H1 (cell line): ENCODE measurements at places on chromosomes 7 and 10.

GRCh38 chr10:117754770-117755658 is 212.5 kb downstream of the EMX2 start:
- H3K27me3 ChIP-seq, result no peaks in the 10 kb centered on the region
- H3K4me1 ChIP-seq, result peaks cover 5% of the 10 kb centered on the region; the same call in 1 of the 2 replicates
- no peaks in the 10 kb centered on the region for H3K36me3 ChIP-seq

GRCh38 chr10:118373786-118374185 is 31.7 kb upstream of the FAM204A start:
- no peaks in the 10 kb centered on the region for H3K36me3 ChIP-seq
- DNase-seq, result no peak
- H3K27me3 ChIP-seq, result no peaks in the 10 kb centered on the region
- H3K4me1 ChIP-seq, result no peaks in the 10 kb centered on the region

- no peak overlapping the region for H3K27ac ChIP-seq
- H3K27me3 ChIP-seq, result no peaks in the 10 kb centered on the region
- H3K36me3 ChIP-seq, result no peaks in the 10 kb centered on the region
- no peak for DNase-seq
- no peak overlapping the region for H3K4me3 ChIP-seq
- no peaks in the 10 kb centered on the region for H3K4me1 ChIP-seq
Observed at GRCh38 chr7:38245409-38245977, 27.9 kb downstream of the TARP start.

DNA sequence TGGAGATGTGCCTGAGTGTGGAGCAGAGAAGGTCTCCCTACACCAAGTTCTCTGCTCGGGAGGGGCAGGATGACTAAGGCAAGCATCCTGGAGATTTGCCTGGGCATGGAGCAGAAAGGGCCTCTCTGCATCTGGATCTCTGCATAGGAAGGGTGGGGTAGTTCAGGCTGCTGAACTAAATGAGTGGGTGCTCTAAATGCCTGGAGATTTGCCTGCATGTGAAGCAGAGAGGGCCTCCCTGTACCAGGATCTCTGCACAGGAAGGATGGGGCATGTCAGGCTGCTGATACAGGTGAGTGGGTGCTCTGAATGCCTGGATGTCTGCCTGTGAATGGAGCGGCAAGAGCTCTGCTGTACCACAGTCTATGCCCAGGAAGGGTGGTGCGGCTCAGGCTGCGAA is 680.7 kb downstream of the SUGCT start:
- no peaks in the 10 kb centered on the region for H3K4me1 ChIP-seq
- no peaks in the 10 kb centered on the region for H3K27me3 ChIP-seq
- no peak for DNase-seq
- H3K27ac ChIP-seq, result no peak overlapping the region
- H3K36me3 ChIP-seq, result no peaks in the 10 kb centered on the region

DNA sequence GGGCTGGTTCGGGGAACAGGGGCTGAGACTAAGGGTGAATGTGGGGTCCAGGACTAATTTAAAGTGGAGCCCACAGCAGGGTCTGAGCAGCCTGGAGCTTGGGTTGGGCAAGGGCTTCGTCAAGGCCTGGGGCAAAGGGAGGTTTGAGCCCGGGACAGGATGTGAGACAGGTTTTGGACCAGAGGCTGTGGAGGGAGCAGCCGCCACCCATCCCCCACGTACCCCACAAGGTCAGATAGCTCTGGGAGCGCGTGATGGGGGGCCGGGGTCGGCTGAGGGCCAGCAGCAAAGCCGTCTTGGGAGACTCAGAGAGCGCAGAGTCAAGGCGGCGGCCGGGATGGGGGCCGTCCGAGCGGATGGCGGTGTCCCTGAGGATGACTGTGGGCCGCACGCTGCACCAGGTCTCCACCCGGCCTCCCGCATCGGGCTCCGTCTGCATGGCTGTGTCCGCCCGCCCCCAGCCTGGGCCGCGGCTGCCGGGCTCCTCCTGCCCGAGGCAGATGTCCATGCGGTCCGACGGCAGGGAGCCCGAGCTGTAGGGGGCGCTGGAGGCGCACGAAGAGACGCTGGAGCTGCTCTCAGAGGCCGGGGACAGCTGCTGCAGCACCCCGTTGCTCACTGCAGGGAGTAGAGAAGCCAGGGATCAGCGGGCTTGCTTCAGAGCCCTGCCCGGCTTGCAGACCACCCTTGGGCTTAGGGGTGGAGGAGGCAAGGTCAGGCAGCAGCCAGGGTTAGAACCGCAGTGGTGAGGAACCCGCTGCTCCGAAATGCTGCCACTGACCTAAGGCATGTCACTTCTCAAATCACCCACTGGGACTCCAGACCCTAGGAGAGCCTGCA is 12.1 kb downstream of the PDZD7 start:
- peaks cover 10% of the 10 kb centered on the region for H3K4me1 ChIP-seq
- H3K36me3 ChIP-seq, result no peaks in the 10 kb centered on the region
- no peak overlapping the region for H3K27ac ChIP-seq
- peak; percentile 97 for DNase-seq

DNA sequence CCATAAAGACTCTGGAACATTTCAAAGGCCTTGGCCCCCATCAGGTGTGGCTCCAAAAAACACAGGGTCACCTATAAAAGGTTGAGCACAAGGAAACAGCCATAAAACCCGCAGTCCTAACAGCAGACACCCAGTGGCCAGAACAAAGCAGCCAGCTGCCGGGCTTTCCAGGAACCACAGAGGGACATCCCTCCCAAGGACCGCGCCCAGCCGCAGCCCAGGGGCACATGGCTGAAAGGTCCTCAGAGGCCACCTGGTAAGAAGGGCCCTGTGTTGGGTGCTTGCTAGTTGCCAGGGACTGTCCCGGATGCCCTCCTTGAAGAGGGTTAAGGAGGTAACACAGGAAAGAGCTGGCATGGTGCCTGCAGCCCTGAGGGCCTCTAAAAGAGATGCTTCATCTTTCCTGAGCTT is 32.7 kb downstream of the KCNMA1 start:
- H3K4me1 ChIP-seq, result peaks cover 1% of the 10 kb centered on the region; the same call in 1 of the 2 replicates
- DNase-seq, result no peak
- H3K27ac ChIP-seq, result no peak overlapping the region
- H3K27me3 ChIP-seq, result no peaks in the 10 kb centered on the region
- no peaks in the 10 kb centered on the region for H3K36me3 ChIP-seq

DNA sequence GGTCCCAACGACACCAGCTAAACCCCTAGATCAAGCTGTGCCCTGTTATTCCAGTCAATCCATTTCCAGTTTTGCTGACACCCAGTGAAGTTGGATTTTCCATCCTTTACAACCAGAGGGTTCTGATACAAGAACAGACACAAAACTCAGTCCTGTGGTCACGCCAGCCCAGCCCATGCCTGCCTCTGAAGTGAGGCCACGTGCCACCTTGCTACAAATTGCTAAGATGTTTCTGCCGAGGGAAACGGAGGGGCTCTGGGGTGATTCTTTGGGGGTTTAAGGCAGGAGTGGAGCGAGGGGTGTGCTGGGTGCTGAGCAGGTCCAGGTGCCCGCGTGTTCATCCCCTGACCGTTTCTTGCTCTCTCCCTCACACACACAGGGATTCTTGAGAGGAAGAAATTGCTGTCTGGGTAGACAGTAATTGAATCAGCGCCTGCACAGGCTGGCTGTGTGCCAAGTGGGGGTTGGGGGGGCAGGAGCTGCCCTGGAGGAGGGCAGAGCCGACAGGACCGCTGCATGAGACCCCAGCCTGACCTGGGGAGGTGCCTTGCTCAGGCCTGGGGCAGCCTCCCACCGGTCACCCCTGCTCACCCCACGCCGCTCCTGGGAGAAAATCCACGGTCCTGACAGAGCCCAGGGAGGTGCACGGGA is 38.1 kb downstream of the ADAP1 start:
- no peak for DNase-seq
- H3K4me1 ChIP-seq, result no peaks in the 10 kb centered on the region
- H3K27ac ChIP-seq, result no peak overlapping the region
- H3K4me3 ChIP-seq, result no peak overlapping the region
- H3K36me3 ChIP-seq, result no peaks in the 10 kb centered on the region
- H3K27me3 ChIP-seq, result no peaks in the 10 kb centered on the region

GRCh38 chr7:70638158-70639107 is 493.5 kb upstream of the GALNT17 start:
- H3K27ac ChIP-seq, result no peak overlapping the region
- no peaks in the 10 kb centered on the region for H3K27me3 ChIP-seq
- H3K4me1 ChIP-seq, result peaks cover 8% of the 10 kb centered on the region
- no peaks in the 10 kb centered on the region for H3K36me3 ChIP-seq
- H3K4me3 ChIP-seq, result no peak overlapping the region
- no peak for DNase-seq

- no peak overlapping the region for H3K4me3 ChIP-seq
- DNase-seq, result no peak
- no peaks in the 10 kb centered on the region for H3K27me3 ChIP-seq
- no peak overlapping the region for H3K27ac ChIP-seq
Observed at GRCh38 chr10:18066947-18067346, 73.3 kb upstream of the CACNB2 start.

GRCh38 chr10:124722798-124723783 is 21.1 kb downstream of the FAM53B start:
- no peaks in the 10 kb centered on the region for H3K36me3 ChIP-seq
- no peak for DNase-seq
- no peaks in the 10 kb centered on the region for H3K27me3 ChIP-seq
- H3K4me3 ChIP-seq, result no peak overlapping the region
- no peak overlapping the region for H3K27ac ChIP-seq
- H3K4me1 ChIP-seq, result peaks cover 1% of the 10 kb centered on the region; the same call in 1 of the 2 replicates

DNA sequence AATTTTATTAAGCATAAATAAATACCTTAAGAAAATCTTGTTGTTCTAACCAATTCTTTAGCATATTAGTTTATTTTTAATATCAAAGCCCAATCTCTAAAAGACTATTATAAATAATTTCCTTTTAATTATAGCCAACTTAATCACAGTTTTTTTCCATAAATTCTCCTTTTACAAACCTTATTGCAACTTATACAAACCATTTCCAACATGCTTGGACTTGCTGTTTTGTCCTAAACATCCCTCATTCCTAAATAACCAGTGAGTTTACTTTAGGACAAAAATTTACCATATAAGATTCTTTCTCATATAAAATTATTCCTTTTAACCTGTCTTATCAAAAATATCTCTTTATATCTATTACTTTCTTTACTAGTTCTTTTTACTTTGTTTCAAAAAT is 25.2 kb upstream of the LSM8 start:
- H3K4me3 ChIP-seq, result no peak overlapping the region
- no peaks in the 10 kb centered on the region for H3K4me1 ChIP-seq
- no peak overlapping the region for H3K27ac ChIP-seq
- no peaks in the 10 kb centered on the region; the same call in 1 of the 2 replicates for H3K36me3 ChIP-seq

GRCh38 chr7:146057958-146058357 is 58.6 kb upstream of the CNTNAP2 start:
- H3K36me3 ChIP-seq, result no peaks in the 10 kb centered on the region
- H3K27ac ChIP-seq, result no peak overlapping the region
- no peaks in the 10 kb centered on the region for H3K4me1 ChIP-seq
- DNase-seq, result no peak
- H3K27me3 ChIP-seq, result no peaks in the 10 kb centered on the region
- no peak overlapping the region for H3K4me3 ChIP-seq

DNA sequence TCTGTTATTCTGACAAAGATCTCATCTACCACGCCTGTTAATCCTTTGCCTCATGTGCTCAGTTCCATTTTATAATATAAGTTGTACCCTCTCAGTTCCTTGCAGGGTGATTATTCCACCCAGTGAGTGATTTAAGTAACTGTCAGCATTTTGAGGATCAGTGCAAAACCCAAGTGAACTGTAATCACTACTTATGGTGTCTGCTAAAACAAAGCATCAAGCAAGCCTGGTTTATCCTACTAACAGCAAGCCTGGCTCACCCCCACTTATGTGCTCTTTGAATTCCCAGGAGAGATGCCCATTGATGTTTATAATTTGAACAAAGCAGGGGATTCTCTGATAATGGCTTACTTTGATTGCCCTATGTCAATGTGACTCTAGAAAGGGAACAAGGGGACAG is 186.8 kb upstream of the LRGUK start:
- H3K27me3 ChIP-seq, result no peaks in the 10 kb centered on the region
- H3K27ac ChIP-seq, result no peak overlapping the region
- H3K4me1 ChIP-seq, result peaks cover 4% of the 10 kb centered on the region
- DNase-seq, result no peak

DNA sequence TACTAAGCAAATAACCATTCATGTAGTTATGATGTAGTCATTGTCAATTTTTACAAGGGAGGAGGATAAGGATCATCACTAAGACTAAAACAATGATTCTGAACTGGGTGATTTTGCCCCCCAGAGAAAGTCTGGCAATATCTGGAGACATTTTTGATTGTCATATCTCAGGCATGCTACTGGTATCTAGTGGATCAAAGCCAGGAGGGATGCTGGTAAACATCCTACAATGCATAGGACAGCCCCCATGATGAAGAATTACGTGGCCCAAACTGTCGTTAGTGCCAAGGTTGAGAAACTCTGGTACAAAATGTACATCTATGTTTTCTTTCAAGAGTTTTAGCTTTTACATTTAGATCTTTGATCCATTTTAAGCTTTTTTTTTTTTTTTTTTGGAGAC is 57.3 kb downstream of the GBF1 start:
- H3K4me3 ChIP-seq, result no peak overlapping the region
- H3K27me3 ChIP-seq, result no peaks in the 10 kb centered on the region
- no peak overlapping the region for H3K27ac ChIP-seq
- H3K36me3 ChIP-seq, result no peaks in the 10 kb centered on the region
- H3K4me1 ChIP-seq, result no peaks in the 10 kb centered on the region

- no peaks in the 10 kb centered on the region for H3K27me3 ChIP-seq
- 0 out of 2 replicates have a peak overlapping the region, but pooled peaks have one; percentile 15 for H3K27ac ChIP-seq
Observed at GRCh38 chr10:71266147-71266917, 52.7 kb upstream of the SLC29A3 start.

DNA sequence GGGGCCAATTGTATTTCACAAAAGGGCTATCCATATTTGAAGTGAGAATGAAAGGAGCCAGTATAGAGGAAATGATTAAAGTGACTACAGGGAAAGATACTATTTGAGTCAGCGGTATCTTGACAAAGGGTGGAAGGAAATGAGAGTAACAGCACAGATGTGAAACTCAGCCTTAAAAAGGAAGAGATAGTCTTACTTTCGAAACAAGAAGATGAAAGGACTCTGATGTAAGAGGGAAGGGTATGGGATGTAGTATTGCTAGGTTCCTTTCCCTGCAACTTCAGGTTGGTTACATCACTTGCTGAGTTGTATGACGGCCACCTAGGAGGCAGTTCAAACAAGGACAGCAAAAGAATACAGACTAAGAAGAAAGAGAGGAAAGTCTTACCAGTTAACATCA is 13.7 kb downstream of the CISD1 start:
- no peaks in the 10 kb centered on the region for H3K4me1 ChIP-seq
- no peaks in the 10 kb centered on the region for H3K27me3 ChIP-seq
- no peak for DNase-seq
- H3K4me3 ChIP-seq, result no peak overlapping the region
- H3K27ac ChIP-seq, result no peak overlapping the region
- H3K36me3 ChIP-seq, result no peaks in the 10 kb centered on the region

DNA sequence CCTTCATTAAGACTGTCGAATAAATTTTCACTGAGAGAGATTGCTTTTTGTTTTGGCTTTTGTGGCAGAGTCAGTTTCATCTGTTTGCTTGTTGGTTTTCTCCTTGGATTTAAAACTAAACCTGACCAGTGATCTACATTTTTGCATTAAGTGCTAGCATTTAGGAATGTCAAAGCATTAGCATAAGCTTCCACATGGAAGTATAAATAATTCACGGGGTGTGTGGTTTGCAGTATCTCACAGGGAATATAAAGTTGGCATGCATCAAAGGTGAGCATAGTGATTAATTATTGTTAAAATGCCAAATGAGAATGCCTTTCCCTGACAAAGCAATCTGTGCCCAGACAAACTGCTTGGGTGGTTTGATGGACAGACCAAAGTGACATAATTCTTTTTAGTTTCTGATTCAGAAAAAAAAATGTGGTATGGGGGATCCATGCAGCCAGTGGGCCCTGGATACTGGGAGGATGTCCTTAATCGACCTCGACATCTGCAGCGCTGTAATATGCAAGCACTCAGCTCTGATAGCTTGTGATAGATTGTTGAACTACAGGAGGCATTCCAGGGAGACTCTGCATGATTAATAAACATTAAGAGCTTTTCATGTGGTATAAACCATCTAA is 339.3 kb upstream of the POM121L12 start:
- H3K4me1 ChIP-seq, result peaks cover 2% of the 10 kb centered on the region
- DNase-seq, result no peak
- H3K27ac ChIP-seq, result no peak overlapping the region
- no peaks in the 10 kb centered on the region for H3K27me3 ChIP-seq
- H3K36me3 ChIP-seq, result no peaks in the 10 kb centered on the region
- no peak overlapping the region for H3K4me3 ChIP-seq
